Endothelial cell of umbilical vein (primary cell): ENCODE measurements at places on chromosomes 5 and 9. TPM values are rescaled to one million over a fixed set of nuclear protein-coding genes. Genes with fewer than 3 reads are reported as not detected.
A peak's percentile ranks its signal among the peaks of the same experiment; 100 is the strongest.

- no peak for DNase-seq
These were observed 44.3 kb downstream of the SMARCA2 start for GRCh38 chr9:2059274-2059929.

CARD9 gene
- 0.16 and 0.71 TPM in 2 replicates for total RNA-seq

PCDH12 gene
- 18.5 and 20.4 TPM in 2 replicates for total RNA-seq

GRCh38 chr5:19608444-19609002 is 379.5 kb downstream of the CDH18 start:
- DNase-seq, result no peak

- no peak for DNase-seq
These were observed 162.9 kb downstream of the FAM170A start for GRCh38 chr5:119792161-119792799.

DNA sequence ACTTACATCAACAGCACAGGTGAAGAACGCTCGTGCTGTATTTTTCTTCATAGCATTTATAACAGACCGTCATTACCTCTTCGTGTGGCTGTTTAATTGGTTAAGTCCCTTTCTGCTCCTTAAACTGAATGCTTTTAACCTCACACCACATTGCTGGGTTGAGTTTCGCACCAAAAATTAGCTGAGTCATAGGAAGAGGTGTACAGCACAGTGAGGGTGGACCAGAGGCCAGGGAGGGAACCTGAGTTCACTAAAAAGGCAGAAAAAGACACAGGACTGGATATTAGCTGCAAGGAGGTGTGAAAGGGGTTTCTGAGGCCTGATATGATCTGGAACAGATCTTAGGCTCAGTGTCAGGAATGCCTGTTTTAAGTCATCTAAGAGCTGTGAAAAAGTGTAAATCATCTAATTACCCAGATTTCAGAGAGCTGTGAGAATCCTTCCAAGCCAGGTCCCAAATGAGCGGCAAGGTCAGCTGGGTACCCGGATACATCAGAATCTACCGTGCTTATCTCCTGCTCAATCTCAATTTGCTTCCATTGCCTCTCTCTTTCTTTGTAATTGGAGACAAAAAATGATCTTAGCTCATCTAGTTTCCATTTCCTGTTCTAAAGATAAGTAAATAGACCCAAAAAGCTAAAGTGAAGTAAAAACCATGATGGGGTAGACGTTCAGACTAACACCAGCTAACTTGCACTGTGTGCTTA is 7.1 kb upstream of the CFAP90 start:
- DNase-seq, result no peak

TMEM252 gene
- not detected in 2 replicates for total RNA-seq

- DNase-seq, result no peak
These were observed 10.9 kb upstream of the DOLPP1 start for GRCh38 chr9:129069862-129070641.

- no peak for DNase-seq
These were observed 55.3 kb downstream of the ZNF622 start for GRCh38 chr5:16410338-16410737.

- peak; percentile 69 for DNase-seq
These were observed 187.8 kb downstream of the NXNL2 start for GRCh38 chr9:88722753-88723152.

DNA sequence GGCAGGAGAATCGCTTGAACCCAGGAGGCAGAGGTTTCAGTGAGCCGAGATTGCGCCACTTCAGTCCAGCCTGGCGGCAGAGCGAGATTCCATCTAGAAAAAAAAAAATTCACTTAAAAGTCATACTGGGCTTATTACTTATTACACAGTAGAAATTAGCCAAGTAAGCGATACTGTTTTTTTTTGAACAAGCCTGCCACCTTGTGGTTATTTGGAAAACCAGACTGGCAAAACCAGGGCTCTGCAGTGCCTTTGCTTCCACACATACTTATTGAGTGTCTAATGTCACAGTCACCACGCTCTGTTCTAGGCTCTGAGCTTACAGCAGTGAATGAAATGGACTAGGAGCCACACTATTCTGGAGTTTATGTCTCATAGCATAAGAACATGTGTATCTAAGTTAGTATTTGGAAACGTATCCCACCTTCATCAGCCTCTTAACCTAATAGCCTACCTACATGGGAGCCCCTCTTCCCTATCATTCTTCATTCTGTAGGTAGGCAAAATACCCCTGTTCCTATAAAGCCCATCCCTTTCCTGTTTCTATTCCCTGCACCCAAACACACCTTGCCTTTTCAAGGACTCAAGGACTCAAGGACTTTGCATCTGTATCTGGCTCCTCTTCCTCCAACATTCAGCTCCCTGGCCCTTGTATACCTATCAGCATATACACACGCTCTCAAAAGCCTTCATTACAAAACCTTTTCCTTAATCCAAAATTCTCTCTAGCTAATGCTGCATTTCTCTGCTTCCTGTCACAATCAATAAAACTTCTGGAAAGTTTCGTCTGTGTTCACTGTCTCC is 13.9 kb upstream of the BASP1 start:
- peak; percentile 82 for DNase-seq

ASPN gene
- not detected in 2 replicates for total RNA-seq

KIF24 gene
- total RNA-seq, result 4.5 and 4.8 TPM in 2 replicates

TAL2 gene
- total RNA-seq, result not detected in 2 replicates

LECT2 gene
- not detected in 2 replicates for total RNA-seq

DNA sequence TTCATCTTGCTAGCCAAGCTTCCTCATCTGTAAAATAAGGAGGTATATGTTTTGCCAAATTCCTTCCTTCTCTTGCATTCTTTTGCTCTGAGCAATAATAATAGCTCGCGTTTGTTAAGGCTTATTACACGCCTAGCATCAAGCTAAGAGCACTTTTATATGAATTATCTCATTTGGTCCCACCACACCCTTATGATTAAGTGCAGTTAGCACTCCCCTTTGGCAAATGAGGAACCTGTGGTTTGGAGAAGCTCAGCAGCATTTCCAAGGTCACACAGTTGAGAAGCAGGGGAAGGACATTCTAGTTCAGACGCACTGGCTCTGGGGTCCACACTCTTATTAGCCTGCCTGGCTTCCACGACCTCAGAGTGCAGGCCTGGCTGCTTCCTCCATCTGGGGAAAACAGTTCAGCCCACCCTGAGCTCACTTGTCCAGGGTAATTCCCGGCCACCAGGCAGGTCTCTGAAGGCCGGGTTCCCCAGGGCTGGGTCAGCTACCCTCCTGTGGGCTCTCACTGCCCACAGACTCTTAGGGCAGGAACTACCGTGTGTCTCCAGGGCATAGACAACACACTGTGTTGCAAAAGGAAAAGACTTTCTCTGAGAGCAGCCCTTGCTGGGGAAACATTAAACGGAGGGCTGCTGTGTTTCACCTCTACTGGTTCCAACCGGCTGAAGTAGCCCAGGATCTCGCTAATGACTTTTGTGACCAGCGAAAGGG is 9.9 kb upstream of the FBP1 start:
- DNase-seq, result no peak

GRCh38 chr9:116383936-116384335 is 230.3 kb downstream of the PAPPA start:
- DNase-seq, result no peak

CENPH gene
- 16.4 and 17.1 TPM in 2 replicates for total RNA-seq

DNA sequence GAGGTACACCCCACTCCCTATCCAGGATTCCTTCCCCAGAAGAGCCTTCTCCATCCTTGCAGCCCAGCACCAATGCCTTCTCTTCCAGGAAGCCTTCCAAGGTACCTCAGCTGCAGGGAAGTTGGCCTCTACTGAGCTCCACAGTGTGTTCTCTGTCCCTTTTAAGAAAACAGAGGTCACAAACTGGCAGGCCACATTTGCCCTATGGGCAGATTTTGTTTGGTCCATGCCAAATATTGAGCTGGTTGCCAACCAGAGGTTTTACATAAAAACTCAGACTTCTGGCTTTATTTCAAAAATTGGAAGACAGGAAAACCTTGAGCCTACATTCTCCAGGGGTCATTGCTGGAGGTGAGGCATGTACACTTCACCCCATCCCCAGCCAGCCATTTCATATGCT is 9.0 kb upstream of the NDST1 start:
- DNase-seq, result no peak

DNA sequence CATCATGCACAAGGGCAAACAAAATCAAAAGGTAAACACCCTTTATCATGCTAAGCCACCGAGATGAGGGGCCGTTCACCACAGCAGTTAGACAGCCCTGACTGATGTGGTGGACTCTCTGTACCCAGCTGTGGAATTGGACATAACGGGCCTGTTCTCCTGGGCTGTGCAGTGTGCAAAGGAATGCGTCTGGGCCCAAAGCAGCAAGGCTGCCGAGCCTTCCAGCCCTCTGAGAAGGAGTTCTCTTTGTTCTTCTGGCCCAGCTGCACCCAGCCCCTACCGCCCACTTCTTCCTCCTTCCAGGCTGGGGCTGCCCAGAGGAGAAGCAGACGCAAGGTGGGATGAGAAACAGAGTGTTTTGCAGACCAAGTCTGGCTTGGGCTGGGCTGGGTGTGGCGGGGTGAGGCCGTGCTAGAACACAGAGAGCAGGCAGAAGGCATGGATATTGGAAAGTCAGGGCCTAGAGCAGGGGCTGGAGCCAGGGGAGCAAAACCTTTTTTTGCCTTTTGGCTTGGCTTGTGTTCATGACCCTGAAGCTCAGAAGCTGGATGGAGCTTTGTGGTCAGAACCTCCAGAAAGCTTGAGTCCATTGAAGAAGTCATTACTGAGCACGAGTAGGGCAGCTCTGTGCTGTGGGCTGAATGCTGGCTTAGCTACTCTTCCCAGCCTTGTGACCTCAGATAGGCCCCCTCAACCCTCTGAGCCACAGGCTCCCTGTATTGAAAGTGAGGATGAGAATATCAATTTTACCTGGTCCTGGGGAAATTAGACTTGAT is 49.8 kb upstream of the SH3PXD2B start:
- no peak for DNase-seq

TOR4A gene
- total RNA-seq, result 46.4 and 48.0 TPM in 2 replicates

RASGEF1C gene
- not detected in 2 replicates for total RNA-seq

- DNase-seq, result no peak
These were observed 202.6 kb downstream of the TSSK1B start for GRCh38 chr5:113232221-113232620.

DNAH5 gene
- 0.35 and 1.7 TPM in 2 replicates for total RNA-seq

DNA sequence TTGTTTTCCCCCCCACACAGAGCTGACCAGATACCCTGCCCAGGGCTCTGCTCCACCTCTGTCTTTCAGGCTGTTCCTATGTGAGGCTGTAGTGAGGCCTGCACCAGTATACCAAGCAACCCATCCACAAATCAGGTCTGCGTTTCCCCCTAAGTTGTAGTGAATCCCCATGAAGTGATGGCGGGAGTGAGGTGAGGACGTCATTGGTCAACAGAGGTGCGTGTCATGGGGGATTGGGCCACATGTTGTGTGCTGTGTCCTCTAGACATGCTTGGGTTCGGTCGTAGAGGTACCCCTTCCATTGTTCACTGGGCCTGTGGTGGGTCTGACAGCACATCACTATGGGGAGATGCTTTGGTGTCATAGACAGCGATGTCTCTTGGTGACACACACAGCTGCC is 184.6 kb downstream of the CACNA1B start:
- DNase-seq, result no peak

- peak; percentile 85 for DNase-seq
These were observed 72.5 kb upstream of the RASA1 start for GRCh38 chr5:87195104-87195591.

BHMT2 gene
- 0.71 and 0.76 TPM in 2 replicates for total RNA-seq

- no peak for DNase-seq
These were observed 63.7 kb upstream of the PRSS3 start for GRCh38 chr9:33731625-33732024.

- DNase-seq, result peak; percentile 27
These were observed 102.3 kb upstream of the LARP1 start for GRCh38 chr5:154652746-154653417.

NUTM2F gene
- not detected in 2 replicates for total RNA-seq

DNA sequence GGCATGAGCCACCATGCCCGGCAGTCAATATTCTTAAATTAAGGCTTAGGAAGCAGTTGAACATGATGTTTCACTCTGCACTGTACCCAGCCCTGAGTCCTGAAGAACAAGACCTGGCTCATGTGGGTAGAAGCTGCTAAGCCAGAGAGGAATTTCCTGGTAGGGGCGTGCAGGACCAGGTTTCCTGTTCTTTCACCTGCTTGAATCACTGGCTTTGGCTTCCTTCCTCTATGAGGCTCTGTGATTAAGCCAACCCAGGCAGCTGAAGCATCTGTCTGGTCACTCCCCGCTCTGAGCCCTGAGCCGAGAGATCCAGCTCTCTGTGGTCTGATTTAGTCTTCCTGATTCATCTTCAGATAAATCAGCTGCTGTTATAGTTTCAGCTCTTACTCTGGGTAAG is 29.1 kb downstream of the CFAP77 start:
- DNase-seq, result no peak

GRCh38 chr9:13274886-13275641 is 4.4 kb downstream of the MPDZ start:
- peak; percentile 61 for DNase-seq

RORB gene
- not detected in 2 replicates for total RNA-seq
